Effector CD4-positive, alpha-beta T cell (primary cell): ENCODE measurements at places on chromosomes 4 and X.

- DNase-seq: no peak
Measured at GRCh38 chr4:26905172-26905571, 44.5 kb downstream of the STIM2 start.

DNA sequence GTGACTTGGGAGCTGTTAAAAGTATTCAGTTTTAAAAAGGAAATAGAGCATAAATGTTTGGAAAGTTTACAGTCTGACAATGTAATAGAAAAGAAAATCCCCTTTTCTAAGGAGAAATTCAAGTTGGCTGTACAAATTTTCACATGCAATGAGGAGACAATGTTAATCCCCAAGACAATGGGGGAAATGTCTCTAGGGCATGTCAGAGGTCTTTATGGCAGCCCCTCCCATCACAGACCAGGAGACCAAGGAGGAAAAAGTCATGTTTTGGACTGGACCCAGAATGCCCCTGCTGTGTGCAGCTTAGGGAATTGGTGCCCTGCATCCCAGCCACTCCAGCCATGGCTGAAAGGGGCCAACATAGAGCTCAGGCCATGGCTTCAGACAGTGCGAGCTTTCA lies 831.1 kb upstream of the ADGRL3 start:
- DNase-seq: no peak

- no peak for DNase-seq
Measured at GRCh38 chr4:6586715-6587325, 11.8 kb downstream of the MAN2B2 start.

GRCh38 chrX:141214196-141214595 lies 28.1 kb downstream of the SPANXC start:
- no peak for DNase-seq

- DNase-seq: no peak
Measured at GRCh38 chrX:24480400-24480865, 15.3 kb downstream of the PDK3 start.

GRCh38 chrX:83319023-83319422 lies 189.1 kb upstream of the POU3F4 start:
- no peak for DNase-seq

DNA sequence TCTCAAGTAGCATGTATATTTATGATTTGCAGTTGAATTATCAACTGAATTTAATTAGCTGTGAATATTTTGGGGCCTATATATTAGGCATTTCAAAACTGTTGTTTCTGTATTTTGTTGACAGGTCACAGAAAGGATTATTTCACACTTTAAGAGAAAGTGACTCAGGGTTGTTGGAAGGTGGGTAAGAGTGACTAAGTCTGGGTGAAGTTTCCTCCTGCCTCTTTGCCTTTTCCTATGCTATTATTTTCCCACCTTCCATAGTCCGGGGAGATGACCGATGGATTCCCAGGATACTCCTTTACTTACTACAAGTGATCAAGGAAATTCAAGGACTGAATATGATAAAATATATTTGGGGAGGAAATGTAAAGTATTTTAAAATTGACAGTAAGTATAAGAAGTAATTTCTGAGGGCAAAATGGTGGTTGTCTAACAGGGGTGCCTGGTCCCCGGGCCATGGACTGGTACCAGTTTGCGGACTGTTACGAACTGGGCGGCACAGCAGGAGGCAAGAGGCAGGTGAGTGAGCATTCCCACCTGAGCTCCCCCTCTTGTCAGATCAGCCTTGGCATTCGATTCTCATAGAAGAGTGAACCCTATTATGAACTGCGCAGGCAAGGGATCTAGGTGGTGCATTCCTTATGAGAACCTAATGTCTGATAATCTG lies 175.5 kb upstream of the GPRIN3 start:
- no peak for DNase-seq

GRCh38 chr4:140568507-140569306 lies at the start of gene UCP1:
UCP1 (minus strand) TSS chr4:140568961; CDS start chr4:140568729, 232 bp downstream.
- DNase-seq: no peak

GRCh38 chr4:174702979-174703478 lies 126.0 kb downstream of the GLRA3 start:
- DNase-seq: no peak

GRCh38 chr4:10598829-10599228 lies 85.7 kb downstream of the CLNK start:
- no peak for DNase-seq

- DNase-seq: no peak
Measured at GRCh38 chr4:55255179-55255578, 90.9 kb upstream of the SRD5A3 start.

- DNase-seq: no peak
Measured at GRCh38 chrX:35842674-35843073, 44.5 kb downstream of the MAGEB16 start.

DNA sequence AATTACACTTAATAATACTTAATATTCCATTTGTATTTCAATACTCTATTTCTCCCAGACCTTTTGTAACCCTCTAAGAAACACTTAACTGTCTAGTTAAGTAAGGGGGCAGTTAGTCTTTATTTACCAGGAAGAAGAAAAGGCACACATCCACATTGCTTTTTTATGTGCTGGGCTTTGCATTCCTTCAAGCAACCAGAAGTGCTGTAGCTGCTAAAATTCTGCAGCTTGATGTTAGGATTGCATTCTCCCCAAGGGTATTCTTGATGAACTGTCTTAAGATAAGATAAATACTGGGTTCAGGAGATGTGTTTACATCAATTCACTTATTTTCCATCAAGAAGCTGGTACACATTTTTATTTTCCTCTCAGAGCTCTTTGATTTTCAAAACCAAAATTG lies 24.0 kb downstream of the ASIC5 start:
- no peak for DNase-seq

- no peak for DNase-seq
Measured at GRCh38 chr4:26455571-26455970, 34.7 kb downstream of the CCKAR start.

DNA sequence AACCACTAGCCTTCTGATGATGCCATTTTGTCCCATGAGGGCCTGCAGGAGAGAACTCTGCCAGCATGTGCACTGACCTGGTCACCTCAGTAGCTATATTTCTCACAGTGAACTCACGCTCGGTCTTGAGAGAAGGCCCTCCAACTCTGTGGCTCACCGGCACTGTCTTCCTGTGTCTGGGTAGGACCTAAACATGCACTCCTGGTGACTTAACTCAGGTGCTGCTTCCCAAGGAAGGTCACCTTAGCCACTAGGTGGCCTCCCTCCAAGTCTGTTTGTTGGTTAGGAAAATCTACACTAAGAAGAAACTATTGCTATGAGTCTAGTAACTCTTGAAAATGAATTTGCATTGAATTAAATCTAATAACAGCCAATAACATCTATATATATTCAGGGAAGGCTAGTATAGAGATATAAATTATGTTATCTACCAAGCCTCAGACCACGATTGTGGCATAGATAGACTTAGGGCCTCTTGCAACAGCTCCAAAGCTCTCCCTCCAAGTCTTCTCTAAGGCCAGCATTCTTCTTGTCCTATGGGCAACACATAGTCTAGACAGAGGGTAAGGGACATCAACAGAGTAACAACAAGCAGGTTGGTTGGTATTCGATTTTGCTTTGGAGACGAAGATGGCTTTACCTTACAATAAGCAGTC lies 24.7 kb downstream of the TLR10 start:
- DNase-seq: no peak

DNA sequence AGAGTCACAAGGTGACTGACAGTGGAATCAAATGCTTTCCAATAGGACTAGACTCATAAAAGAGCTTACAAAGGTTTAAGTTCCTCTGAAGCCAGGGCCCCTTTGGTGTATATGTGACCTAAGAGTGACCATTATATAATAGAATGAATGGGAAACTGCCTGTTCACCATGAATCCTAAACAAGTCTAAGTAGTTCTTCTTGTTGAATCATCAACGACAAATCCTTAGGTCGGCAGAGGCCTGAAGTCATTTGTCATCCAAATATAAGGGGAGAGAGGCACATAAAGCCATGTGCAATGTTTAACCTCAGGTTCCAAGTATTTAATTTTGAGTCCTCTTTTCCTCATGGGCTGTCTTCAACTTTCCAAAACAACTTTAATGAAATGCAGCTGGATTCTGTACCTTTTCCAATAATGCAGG lies 122.4 kb downstream of the RASL11B start:
- no peak for DNase-seq
